Stimulated activated CD8-positive, alpha-beta memory T cell treated with anti-CD3 and anti-CD28 coated beads, Interleukin-7, amount 100 ng/mL, for 24 hours (primary cell): ENCODE measurements at places on chromosomes 7 and 10.

DNA sequence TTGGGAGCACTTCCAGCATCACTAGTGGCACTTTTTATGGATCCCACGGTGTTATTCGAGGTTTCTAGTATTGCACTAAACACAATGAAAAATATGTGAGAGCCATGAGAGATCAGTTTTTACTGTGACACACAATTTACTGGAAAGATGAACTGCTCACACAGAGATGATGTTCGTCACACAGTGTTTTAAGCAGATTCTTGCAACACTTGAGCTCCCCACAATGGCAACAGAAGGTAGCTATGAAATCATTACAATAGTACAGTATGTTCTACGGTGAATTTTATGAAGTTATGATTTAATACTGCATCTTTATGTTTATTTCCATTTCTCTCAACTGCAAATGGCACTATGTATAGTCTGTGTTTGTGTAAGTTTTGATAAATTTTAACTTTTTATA is 27.4 kb upstream of the ENTPD1 start:
- DNase-seq = no peak

- no peak for DNase-seq
Measured at GRCh38 chr10:113236998-113237397, 287.0 kb downstream of the TCF7L2 start.

GRCh38 chr7:55133630-55134358 is 115.0 kb downstream of the EGFR start:
- DNase-seq = no peak

DNA sequence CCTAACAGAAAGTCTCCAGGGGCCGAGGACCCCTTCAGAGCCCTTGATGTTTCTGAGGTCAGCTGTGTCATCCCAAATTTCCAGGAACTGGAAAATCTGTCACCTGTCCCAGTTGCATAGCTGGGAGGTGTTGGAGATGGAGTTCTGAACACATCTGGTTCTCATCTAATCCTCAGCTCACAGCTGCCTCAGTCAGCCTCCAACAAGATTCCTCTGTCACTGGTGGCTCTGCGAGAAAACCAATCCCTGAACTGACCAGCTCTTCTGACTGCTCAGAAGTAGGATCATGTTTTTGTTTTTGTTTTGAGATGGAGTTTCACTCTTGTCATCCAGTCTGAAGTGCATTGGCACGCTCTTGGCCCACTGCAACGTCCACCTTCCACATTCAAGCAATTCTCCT is 37.6 kb upstream of the MYL10 start:
- no peak for DNase-seq

DNA sequence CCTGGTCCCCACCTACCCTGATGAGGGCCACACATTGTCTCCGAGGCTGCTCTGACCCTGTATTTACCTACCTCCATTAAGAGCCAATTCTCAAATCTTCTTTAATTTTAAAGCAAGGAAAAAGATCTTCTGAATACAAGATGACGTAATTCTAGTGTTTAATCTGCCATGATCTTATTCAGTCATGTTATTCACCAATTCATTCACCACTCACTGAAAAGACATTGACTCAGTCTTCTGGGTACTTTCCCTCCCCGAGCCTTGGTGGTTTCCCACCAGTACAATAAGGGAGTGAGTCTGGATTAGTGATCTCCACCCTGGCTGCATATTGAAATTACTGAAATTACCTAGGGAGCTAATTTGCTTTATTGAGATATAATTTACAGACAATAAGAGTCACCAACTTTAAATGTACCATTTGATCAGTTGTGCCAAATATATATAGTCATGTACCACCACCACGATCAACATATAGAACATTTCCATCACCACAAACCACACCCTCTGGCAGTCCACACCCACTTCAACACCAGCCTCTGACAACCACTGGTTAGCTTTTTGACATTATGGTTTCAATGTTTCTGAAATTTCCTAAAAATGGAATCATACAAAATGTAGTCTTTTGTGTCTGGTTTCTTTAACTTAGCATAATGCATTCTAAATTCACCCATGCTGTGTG is 117.5 kb upstream of the UNC5B start:
- no peak for DNase-seq
